ENCODE measurements at places on chromosomes 3 and 15. TPM values are rescaled to one million over a fixed set of nuclear protein-coding genes. Genes with fewer than 3 reads are reported as not detected.

- DNase-seq, result no peak
Observed at GRCh38 chr3:196214783-196215441, 1.4 kb upstream of the SLC51A start.

- no peak for DNase-seq
Observed at GRCh38 chr3:117080872-117081271, 371.3 kb downstream of the TUSC7 start.

- DNase-seq, result no peak
Observed at GRCh38 chr3:66467996-66468735, 32.7 kb downstream of the LRIG1 start.

DNA sequence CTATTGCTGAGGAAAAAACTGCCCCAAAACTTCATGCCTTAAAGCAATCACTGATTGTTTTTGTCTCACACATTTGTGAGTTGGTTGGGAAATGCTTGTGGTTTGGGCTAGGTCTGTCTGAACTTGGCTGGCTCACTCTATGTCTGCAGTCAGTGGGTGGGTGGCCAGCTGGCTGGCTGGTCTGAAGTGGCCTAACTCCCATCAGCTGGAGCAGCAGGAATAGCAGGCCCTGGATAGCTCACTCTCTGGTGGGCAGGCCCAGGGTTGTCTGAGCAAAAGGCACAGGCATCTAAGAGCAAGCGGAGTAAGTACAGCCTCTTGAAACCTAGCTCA is 37.7 kb upstream of the PRR20G start:
- no peak for DNase-seq

GRCh38 chr3:135362889-135363288 is 567.8 kb downstream of the EPHB1 start:
- DNase-seq, result no peak

- peak; percentile 93 for DNase-seq
Observed at GRCh38 chr15:99408236-99409096, 157.2 kb downstream of the LRRC28 start.

DNA sequence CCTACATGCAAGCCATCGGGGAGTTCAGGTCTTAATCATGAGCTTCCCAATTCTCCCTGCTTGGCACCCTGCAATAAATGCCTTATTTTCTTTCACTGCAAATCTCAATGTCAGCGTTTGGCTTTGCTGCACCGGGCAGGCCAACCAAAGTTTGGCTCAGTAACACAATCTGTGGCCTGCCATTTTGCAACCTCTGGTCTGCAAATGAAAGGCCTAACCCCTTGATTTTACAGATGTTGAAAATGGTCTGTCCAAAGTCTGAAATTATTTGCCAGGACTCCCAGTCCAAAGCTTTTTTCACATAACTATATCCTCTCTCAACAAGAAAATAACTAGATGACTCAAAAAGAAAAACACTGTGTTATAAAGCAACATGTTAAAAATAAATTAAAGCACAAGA is 34.0 kb upstream of the LEKR1 start:
- DNase-seq, result no peak

- peak; percentile 99 for DNase-seq
Observed at GRCh38 chr3:129626744-129627349, 20.4 kb upstream of the PLXND1 start.

GRCh38 chr15:36481156-36481555 is 98.3 kb upstream of the CDIN1 start:
- no peak for DNase-seq

GRCh38 chr15:39553947-39554693 is 26.8 kb upstream of the THBS1 start:
- no peak for DNase-seq

DNA sequence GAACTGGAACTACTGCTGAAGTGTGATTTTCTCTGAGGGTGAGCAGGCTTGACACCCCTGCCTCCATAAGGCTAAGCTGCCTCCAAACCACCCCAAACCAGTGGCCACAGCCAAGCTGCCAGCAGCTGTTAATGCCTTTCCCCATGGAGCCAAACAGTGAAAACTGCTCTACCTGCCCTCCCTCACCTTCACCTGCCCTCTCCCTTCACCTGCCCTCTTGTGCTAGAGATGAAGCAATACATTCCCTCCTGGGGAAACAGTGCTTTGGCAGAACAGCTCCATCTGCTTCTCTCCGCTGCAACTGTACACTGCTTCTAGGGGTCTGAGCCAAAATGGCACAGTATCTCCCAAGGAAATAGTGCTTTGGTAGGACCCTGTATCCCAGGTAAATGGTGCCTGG is 374.1 kb downstream of the FHIT start:
- no peak for DNase-seq

- DNase-seq, result no peak
Observed at GRCh38 chr3:65831733-65832425, 206.8 kb downstream of the MAGI1 start.

- peak; percentile 62 for DNase-seq
Observed at GRCh38 chr3:175386630-175387029, 527.5 kb downstream of the NAALADL2 start.

The ACOX2 gene
- total RNA-seq, result 28.6 TPM

The SLC28A2 gene
- not detected for total RNA-seq

The MELTF gene
- 2.4 TPM for total RNA-seq
